ENCODE measurements at places on chromosomes 6 and 20.

GRCh38 chr20:24321973-24322372, 147.5 kb upstream of the SYNDIG1 start:
- DNase-seq = no peak

- DNase-seq = no peak
These were observed 24.1 kb downstream of the HECA start for GRCh38 chr6:139159016-139159415.

DNA sequence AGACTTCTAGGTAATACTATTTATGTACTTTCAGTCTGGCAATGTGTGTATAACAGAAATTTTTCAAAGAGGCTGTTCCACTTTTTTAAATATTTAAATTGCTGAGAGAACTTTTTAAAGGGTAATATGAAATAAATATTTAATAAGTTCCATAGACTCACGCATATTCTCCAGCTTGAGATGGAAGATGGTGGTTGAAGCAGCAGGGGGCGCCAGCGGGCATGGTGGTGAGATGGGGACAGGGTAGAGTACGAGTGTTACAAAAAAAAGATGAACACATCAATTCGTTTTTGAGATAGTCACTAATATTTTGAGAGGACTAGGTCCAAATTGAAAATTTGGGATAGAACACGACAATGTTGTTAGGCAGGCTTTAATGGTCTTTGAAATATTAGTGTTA, 68.4 kb downstream of the RSPO3 start:
- DNase-seq = no peak

GRCh38 chr6:131379948-131380347, 193.1 kb upstream of the ARG1 start:
- DNase-seq = no peak

DNA sequence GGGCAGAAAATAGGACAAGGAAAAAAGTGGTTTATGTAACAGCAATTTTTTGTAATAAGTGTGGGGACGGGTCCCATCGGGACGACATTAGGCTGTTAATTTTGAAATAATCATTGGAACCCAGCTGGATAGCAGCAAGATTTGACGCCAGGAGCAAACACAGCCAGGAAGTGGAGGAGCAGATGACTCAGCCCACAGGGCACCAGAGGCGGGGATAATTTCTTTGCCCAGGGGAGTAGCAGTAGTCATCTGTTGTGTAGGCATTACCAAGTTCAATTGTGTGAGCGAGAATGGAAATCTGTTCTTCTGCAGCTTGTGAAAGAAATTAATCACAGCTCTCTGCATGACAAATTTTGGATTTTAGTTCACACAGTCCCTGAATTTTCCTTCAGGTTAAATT, 22.6 kb upstream of the RIN2 start:
- peak; percentile 81 for DNase-seq

DNA sequence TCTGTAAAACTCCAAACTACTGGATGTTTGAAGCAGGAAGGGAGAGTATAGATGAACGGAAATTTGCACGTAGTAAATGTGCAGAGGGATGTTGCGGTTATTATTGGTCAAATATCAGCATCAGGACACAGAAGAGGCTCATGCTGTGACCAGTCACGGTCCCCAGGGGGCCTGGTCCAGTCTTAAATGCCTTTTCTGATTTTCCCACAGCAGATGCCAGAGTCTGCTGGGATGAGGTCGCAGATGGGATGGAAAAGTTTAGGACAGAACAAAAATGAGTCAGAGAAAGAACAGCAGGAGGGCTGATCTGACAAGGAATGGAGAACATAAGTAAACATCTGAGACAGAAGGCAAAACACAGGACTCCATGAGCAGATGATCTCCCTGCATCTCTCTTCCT, 11.7 kb upstream of the SIRPG start:
- DNase-seq = no peak

- no peak for DNase-seq
These were observed 54.2 kb upstream of the HLA-A start for GRCh38 chr6:29887819-29888776.

DNA sequence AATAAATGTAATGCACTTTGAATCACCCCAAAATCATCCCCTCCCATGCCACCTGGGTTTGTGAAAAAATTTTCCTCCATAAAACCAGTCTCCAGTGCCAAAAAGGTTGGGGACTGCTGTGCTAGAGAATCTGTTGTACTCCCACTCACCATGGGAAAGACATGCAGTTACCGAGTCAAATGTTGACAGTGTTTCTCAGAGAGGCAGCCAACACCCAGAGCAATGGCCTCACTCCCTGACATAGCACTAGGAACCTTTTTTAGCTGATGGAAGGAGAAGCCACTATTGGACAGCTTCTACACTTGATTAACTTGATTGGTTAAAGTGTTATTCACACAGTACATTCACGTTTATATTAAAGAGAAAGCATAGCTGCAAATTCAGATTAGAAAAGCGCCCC, 59.8 kb upstream of the MANEA start:
- no peak for DNase-seq

GRCh38 chr20:17505636-17506517, 25.3 kb downstream of the BFSP1 start:
- DNase-seq = no peak

DNA sequence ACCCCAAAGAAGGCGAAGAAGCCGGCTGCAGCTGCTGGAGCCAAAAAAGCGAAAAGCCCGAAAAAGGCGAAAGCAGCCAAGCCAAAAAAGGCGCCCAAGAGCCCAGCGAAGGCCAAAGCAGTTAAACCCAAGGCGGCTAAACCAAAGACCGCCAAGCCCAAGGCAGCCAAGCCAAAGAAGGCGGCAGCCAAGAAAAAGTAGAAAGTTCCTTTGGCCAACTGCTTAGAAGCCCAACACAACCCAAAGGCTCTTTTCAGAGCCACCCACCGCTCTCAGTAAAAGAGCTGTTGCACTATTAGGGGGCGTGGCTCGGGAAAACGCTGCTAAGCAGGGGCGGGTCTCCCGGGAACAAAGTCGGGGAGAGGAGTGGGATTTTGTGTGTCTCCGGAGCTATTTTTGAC, 69.6 kb downstream of the HFE start:
- DNase-seq = no peak

GRCh38 chr20:44747166-44748004, 1.7 kb downstream of the KCNK15 start:
- no peak for DNase-seq

GRCh38 chr6:129638686-129639085, 71.3 kb downstream of the ARHGAP18 start:
- DNase-seq = no peak

DNA sequence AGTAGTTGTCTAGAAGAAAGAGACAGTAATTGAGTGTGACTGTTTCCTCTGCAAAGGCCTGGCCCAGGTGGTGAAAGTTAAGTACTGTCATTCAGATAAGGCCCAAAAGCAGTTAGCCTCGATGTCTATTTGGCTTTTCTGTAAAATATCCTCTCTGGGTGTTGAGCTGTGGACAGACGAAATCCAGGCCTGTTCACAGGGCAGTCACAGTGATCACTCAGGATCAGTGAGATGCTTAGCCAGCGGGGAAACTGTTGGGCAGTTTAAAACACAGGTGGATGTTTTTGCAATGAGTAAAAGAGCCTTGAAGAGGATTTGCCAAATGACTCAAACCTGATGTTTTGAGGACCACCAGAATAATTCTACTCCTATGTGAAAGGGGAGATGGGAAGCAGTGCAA, 22.0 kb upstream of the PRDM1 start:
- no peak for DNase-seq

- peak; percentile 14 for DNase-seq
These were observed 86.4 kb downstream of the ADGRG6 start for GRCh38 chr6:142387997-142388815.

DNA sequence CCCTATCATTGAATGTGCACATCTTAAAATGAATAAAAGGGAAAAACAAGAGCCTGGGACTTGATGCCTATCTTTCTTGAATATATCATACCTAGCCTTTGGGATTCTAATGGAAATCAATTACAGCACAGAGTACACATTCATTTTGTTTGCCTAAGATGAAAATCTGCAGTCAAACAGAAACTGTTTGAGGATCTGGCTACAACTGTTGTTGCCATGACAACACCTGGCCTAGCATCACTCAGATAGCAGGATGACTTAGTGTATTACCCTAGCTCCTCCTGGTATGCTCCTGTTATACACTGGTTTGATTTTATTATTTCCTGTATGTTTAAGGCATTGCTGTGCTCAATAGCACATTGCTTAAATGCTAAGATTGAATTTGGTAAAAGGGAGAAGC, 71.5 kb upstream of the LAMP5 start:
- DNase-seq = no peak

DNA sequence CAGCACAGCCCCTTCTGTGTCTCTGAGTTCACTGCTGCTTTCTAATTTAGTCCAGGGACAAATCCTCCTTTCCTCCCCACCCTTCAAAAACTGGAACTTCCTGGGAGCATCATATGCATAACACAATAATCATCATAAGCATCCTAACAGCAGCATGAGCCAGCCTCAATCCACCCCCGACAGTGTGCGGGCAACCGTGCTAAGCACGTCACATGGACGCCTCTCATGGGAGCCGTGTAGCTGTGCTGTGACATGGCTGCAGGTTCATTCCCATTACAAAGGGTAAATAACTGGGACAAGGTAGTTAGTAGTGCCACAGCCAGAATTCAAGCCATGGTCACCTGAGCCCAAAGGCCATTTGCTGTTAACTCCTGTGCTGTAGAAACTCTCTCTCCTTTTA, 24.5 kb upstream of the ULBP3 start:
- DNase-seq = no peak

DNA sequence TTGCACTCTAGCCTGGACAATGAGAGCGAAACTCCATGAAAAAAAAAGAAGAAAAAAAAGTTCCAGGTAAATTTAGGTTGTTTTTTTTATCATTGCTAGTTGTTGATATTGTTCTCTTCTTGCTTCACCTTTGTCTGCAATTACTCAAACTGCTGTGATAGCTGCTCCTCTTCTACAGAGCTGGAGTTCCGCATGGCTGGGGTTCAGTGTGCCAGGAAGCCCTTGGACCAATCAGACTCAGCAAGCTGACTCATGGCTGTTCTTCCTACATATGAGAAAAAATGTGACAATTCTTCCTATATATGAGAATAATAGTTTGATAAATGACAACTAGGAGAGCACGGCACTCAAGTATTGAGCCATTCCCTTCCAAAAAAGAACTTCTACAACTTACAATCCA, 28.4 kb downstream of the DPPA5 start:
- DNase-seq = no peak

- no peak for DNase-seq
These were observed 17.4 kb downstream of the UBE2V1 start for GRCh38 chr20:50095476-50096078.

DNA sequence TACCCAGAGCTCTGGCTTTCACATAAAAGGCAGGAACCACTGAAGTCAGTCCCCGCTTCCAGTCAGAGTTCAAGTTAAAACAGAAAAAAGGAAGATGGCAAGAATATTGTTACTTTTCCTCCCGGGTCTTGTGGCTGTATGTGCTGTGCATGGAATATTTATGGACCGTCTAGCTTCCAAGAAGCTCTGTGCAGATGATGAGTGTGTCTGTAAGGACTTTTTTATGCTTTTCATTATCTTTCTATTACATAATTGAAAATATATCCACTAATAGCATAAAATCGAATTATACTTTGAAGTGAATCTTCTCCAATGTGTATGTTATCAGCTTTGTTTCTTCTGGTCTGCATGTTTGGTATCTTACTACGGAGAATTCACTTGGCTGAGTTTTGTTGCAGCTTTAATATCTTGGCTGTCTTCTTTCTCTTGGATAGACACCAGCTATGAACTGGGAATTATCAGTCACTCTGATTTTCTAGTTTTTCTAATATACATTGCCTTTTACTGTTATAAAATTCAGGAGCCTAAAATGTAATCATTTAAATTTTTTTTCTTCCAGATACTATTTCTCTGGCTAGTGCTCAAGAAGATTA, at the start of gene OTOR:
Gene OTOR (plus strand): TSS at position 51 of the 593 bp plus-strand sequence. CDS start 44 bp downstream, at position 95.
- DNase-seq = no peak

DNA sequence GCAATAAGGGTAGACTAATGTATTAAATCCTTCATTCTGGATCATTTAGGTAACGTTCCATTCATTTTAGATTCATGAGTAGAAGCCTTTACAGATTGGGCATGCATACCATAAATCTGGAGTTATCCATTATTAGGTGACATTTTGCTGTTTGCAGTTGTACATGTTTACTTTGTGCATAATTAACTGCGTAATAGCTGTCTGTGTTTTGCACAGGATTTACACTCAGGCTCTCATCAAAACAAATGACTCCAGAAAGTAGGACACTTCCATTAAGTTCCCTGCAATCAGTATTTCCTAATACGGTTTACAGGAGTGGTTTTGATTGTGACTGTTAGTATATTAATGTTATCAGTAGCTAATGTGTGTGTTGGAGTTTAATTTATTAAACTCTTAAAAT, 997.4 kb downstream of the HACE1 start:
- DNase-seq = no peak

DNA sequence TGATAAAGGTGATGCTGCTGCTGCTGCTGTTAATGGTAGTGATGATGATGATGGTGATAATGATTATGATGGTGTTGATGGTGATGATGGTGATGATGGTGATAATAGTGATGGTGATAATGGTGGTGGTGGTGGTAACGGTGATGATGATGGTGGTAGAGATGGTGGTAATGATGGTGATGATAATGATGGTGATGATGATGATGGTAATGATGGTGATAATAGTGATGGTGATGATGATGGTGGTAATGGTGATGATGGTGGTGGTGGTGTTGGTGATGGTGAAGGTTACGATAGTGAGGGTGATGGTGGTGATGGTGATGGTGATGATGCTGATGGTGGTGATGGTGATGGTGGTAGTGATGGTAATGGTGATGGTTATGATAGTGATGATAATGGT, 132.3 kb downstream of the TFAP2C start:
- DNase-seq = no peak

GRCh38 chr6:108366236-108366635, 71.4 kb downstream of the AFG1L start:
- DNase-seq = no peak

GRCh38 chr6:144912474-144912873, 627.3 kb downstream of the UTRN start:
- no peak for DNase-seq

DNA sequence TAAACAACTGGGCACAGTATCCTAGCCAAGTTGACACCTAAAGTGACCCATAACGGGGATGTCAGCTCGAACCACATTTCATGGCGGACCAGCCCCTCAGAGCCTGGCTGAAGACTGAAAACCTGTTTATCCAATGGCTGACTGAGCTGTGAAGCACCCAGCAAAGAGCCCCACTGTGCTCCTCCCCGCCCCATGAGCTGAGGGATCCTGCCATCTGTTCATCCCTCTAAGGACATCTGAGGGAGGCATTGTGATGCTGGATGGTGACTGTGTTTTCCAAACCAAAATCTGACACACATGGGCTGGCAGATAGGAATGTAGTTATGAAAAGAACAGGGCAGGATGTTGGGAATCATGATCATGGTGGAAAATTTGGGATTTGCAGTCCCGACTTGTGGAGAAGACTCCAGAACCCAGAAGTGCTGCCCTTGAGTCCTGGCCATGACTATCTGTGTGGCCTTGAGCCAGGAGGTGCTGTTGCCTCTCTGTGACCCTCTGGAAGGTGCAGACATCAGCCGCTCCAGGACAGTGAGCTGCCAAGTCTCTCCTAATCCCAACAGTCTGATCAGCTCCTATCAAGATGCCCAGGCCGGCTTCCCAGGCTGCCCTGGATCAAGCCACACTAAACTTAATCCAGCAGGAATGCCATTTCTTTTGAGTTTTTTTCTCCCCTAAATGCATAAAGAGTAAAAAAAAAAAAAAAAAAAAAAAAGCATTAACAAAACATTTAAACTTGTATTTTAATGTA, 5.7 kb downstream of the EDN3 start:
- DNase-seq = no peak
